ENCODE measurements at places on chromosomes 1 and 21.

GRCh38 chr1:112538883-112539282, 30.1 kb downstream of the WNT2B start:
- no peak for DNase-seq
- H3K27me3 ChIP-seq = no peaks in the 10 kb centered on the region
- no peaks in the 10 kb centered on the region for H3K36me3 ChIP-seq

DNA sequence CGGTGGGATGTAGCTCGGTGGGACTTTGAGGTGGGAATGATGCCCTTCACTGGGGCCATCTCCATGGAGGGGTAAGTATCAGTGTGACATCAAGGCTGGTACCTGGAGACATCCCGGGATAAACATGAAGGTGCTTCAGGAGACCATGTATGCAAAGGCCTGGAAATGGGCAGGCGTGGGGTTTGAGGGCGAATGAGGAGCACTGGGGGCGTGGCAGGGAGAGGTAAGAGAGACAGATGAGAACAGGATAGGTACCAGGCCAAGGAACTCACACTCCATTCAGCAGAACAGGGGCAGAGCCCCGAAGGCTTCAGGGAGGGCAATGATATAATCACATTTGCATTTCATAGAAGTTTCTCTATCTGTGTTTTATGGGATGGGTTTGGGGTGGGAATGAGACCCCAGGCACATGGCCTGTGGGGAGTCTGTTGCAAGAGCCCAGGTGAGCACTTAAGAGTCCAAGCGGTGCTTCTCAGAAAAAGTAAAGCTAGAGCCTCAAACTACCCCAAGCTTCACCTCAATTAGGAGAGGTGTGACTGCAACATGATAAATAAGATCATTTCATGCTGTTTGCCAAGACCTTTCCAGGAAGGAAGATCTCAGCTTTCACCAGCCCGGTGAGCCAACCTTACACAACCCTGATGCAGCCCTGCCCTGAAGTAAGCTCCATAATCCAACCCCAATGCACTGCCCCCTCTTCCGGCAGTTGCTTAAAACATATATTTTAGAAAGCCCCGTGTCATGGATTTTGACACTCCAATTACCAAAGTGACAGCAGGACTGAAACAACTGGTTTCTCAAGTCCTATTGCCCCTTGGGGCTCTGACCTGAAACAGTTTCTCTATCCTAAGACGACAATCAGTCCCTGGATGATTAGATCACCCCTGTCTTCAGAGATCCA, 7.4 kb downstream of the S100A9 start:
- no peaks in the 10 kb centered on the region for H3K36me3 ChIP-seq
- H3K4me1 ChIP-seq = peaks cover 5% of the 10 kb centered on the region
- H3K4me3 ChIP-seq = no peak overlapping the region
- no peak overlapping the region for H3K27ac ChIP-seq
- H3K27me3 ChIP-seq = no peaks in the 10 kb centered on the region

DNA sequence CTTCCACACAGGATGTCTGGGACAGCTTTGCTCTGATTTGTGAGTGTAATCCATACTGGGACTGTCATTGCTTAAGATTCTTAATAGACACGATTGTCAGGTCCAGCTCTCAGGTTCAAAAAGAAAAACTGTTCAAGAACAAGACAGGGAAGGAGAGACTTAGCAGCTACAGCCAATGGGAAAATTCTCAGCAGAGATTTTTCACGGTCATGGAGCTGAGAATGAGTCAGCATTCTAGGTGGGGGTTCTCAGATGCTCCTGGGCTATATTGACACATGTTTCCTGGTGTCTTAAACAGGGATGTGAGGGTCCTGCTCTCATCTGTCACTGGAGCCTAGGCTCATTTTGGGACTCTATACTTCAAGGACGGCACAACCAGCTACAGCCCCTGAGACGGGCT, 318.3 kb downstream of the RRAGC start:
- H3K27me3 ChIP-seq = no peaks in the 10 kb centered on the region
- H3K36me3 ChIP-seq = no peaks in the 10 kb centered on the region
- H3K27ac ChIP-seq = no peak overlapping the region
- no peak overlapping the region for H3K4me3 ChIP-seq
- H3K4me1 ChIP-seq = no peaks in the 10 kb centered on the region
- DNase-seq = no peak

DNA sequence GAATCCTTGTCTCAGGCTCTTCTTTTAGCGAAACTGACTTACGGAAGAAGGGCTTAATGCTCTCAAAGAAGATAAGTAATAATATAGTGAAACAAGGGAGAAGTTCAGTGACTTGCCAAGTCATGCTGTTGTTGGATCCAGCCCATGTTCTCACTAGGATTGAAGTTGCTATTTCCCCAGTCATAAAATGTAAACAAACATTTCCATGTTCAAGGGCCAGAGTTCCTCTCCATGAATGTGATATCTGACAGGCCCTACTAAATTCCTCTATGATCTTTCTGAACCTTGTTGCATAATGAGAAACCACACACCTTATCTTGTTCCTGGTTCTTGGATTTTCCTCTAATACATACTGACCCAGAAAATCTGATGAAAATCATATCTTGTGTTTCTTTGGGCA, 876.5 kb upstream of the B3GALT2 start:
- no peak for DNase-seq
- no peak overlapping the region for H3K27ac ChIP-seq
- H3K36me3 ChIP-seq = no peaks in the 10 kb centered on the region
- H3K27me3 ChIP-seq = no peaks in the 10 kb centered on the region
- H3K4me1 ChIP-seq = no peaks in the 10 kb centered on the region
- H3K4me3 ChIP-seq = no peak overlapping the region

- H3K4me1 ChIP-seq = no peaks in the 10 kb centered on the region
- H3K4me3 ChIP-seq = no peak overlapping the region
- H3K27me3 ChIP-seq = no peaks in the 10 kb centered on the region
Observed at GRCh38 chr1:199302554-199302953, 663.7 kb downstream of the PTPRC start.

- H3K27ac ChIP-seq = no peak overlapping the region
- DNase-seq = peak; percentile 70
- peaks cover 8% of the 10 kb centered on the region for H3K4me1 ChIP-seq
- H3K27me3 ChIP-seq = no peaks in the 10 kb centered on the region
- H3K36me3 ChIP-seq = no peaks in the 10 kb centered on the region
- no peak overlapping the region for H3K4me3 ChIP-seq
Observed at GRCh38 chr1:205577874-205578658, 53.7 kb downstream of the ELK4 start.

GRCh38 chr1:172360511-172360910, 60.0 kb upstream of the C1orf105 start:
- H3K4me3 ChIP-seq = no peak overlapping the region
- H3K27ac ChIP-seq = peak overlapping the region; percentile 68
- no peak for DNase-seq

DNA sequence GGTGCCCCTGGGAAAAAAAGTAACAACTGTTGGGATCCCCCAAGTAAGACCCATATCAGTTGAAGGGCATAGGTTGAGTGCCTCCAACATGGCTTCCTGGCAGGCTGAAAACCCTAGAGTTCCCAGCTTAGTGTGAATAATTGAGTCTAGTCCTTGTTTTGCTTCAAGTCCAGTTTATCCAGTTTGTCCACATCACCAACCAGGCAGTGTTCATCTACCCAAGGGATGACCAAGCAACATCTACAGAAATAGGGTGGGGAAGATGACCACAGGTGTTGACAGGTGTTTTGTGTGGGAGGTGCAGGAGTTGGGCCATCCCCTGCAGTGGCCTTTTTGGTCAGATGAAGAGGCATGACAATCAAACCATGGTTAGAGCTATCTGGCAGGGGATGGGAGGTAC, 54.3 kb upstream of the ERO1B start:
- no peak for DNase-seq
- H3K4me3 ChIP-seq = no peak overlapping the region
- no peaks in the 10 kb centered on the region for H3K4me1 ChIP-seq
- no peaks in the 10 kb centered on the region for H3K36me3 ChIP-seq

DNA sequence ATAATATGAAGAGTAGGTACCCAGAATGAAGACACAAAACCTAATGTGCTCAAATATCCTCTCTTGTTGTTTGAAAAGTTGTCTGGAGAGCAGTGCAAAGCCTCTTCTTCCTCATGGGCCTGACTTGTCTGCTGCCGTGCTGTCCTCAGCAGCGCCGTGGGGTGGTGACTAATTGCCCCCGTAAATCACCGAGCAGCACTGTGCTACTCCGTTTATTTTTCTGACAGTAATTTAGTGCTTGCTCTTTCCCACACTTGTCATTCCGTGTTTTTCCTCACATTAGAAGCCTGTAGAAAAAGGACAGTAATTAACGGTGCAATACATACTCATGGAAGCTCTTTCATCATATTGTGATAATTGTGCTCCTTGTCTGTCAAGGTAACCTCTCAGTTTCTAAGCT, 114.8 kb upstream of the BARHL2 start:
- H3K27me3 ChIP-seq = peaks cover 11% of the 10 kb centered on the region
- no peaks in the 10 kb centered on the region for H3K36me3 ChIP-seq
- peaks cover 22% of the 10 kb centered on the region for H3K4me1 ChIP-seq
- no peak for DNase-seq

GRCh38 chr1:181383695-181384094, 99.6 kb upstream of the CACNA1E start:
- no peak for DNase-seq
- no peaks in the 10 kb centered on the region for H3K4me1 ChIP-seq
- H3K36me3 ChIP-seq = no peaks in the 10 kb centered on the region
- H3K27ac ChIP-seq = no peak overlapping the region
- H3K4me3 ChIP-seq = no peak overlapping the region

- DNase-seq = no peak
- no peak overlapping the region for H3K27ac ChIP-seq
- peaks cover 5% of the 10 kb centered on the region for H3K4me1 ChIP-seq
- no peak overlapping the region for H3K4me3 ChIP-seq
Observed at GRCh38 chr1:154400381-154400801, 4.8 kb upstream of the IL6R start.

GRCh38 chr1:26358411-26359384, 4.8 kb upstream of the CRYBG2 start:
- H3K36me3 ChIP-seq = no peaks in the 10 kb centered on the region
- no peak overlapping the region for H3K4me3 ChIP-seq
- no peak for DNase-seq

GRCh38 chr1:184419350-184420161, 32.7 kb downstream of the C1orf21 start:
- no peaks in the 10 kb centered on the region for H3K27me3 ChIP-seq
- H3K27ac ChIP-seq = peak overlapping the region; percentile 66
- H3K4me3 ChIP-seq = no peak overlapping the region
- H3K36me3 ChIP-seq = no peaks in the 10 kb centered on the region
- DNase-seq = no peak
- peaks cover 97% of the 10 kb centered on the region for H3K4me1 ChIP-seq

GRCh38 chr1:39671793-39672550, at the start of gene NT5C1A:
NT5C1A (minus strand) TSS chr1:39672107; CDS start chr1:39672038, 69 bp downstream.
- H3K4me1 ChIP-seq = peaks cover 10% of the 10 kb centered on the region
- no peak for DNase-seq
- H3K36me3 ChIP-seq = no peaks in the 10 kb centered on the region
- peak within 1 kb of the TSS; percentile 48 for H3K4me3 ChIP-seq
- H3K27me3 ChIP-seq = no peaks in the 10 kb centered on the region

- H3K27ac ChIP-seq = peak overlapping the region; percentile 79
- no peaks in the 10 kb centered on the region for H3K27me3 ChIP-seq
- peak overlapping the region; percentile 73 for H3K4me3 ChIP-seq
- no peak for DNase-seq
- H3K36me3 ChIP-seq = no peaks in the 10 kb centered on the region
Observed at GRCh38 chr1:87335175-87335884, 6.7 kb downstream of the LMO4 start.

DNA sequence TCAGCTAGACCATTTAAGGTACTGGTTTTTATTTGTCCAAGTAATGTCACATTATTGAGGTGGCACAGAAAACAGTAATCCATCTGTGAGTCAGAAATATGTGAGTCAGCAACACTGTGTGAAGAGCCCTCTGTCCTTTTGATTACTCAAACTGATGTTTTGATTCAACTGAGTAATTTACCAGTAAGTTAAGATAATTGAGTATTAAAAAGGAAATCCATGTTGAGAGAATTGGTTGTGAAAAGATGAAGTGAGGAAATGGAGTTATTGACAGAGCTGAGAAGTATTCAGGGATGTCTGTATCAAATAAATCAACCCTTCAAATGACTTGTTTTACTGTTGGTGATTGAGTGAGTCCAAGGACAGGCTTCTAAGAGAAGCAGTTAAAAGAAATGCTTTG, 302.7 kb upstream of the SGIP1 start:
- no peaks in the 10 kb centered on the region for H3K4me1 ChIP-seq
- no peaks in the 10 kb centered on the region for H3K36me3 ChIP-seq
- no peak overlapping the region for H3K27ac ChIP-seq
- H3K4me3 ChIP-seq = no peak overlapping the region
- DNase-seq = no peak

DNA sequence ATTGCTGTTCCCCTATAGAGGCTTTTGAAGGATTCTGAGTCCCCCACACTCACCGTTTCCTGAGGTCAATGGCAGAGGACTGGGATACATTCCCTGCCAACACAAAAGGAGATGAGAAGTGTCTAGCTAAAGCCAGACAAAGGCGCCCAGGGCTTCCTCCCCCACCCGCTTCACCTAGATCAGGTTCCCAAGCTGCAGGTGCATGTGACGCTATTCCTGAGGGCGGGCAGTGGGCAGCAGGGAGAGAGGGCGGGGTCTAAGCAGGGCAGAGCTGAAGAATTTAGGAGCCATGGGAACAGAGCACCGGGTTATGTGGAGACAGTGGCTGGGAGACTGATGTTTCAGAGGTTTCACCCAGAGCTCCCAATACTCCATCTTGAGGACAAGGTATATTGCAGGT, 6.0 kb upstream of the ARHGEF2 start:
- H3K36me3 ChIP-seq = no peaks in the 10 kb centered on the region
- H3K27ac ChIP-seq = peak overlapping the region; percentile 95
- DNase-seq = no peak
- H3K4me3 ChIP-seq = no peak overlapping the region
- peaks cover 52% of the 10 kb centered on the region for H3K4me1 ChIP-seq

DNA sequence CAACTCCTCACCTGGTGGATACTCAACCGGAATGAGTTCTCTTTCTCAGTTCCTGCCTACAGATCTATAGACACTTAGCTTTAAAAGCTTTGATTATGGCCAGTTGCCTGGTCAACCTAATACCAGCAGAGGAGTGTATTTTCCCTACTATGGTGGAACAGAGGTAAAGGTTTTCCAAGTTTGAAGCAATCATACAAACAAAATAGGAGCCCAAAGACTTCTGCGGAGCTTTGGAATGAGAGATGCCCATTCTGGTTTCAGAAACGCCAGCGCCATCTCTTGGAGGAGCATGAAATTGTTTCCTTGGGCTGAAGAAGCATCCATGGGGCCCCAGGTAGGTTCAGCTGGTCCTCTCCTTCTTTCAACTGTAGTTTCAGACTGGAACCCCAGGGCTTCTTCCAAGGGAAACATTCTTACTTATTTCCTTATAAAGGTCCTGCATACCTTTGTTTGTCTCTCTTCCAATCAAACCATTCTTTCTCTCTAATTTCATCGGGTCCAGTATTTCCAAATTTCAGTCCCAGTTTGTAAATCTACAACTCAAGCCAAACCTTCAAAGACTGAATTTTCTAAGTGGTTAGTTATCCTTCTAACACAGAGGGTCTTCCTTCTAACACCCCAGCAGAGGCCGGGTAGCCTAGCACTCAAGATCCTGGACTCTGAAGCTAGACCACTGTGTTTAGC, 95.9 kb downstream of the KCNJ15 start:
- no peaks in the 10 kb centered on the region for H3K27me3 ChIP-seq
- no peaks in the 10 kb centered on the region for H3K4me1 ChIP-seq
- DNase-seq = peak; percentile 82
- H3K27ac ChIP-seq = no peak overlapping the region

Measured in vagina (tissue), 2 donors.